ENCODE measurements at places on chromosomes 4 and X.

DNA sequence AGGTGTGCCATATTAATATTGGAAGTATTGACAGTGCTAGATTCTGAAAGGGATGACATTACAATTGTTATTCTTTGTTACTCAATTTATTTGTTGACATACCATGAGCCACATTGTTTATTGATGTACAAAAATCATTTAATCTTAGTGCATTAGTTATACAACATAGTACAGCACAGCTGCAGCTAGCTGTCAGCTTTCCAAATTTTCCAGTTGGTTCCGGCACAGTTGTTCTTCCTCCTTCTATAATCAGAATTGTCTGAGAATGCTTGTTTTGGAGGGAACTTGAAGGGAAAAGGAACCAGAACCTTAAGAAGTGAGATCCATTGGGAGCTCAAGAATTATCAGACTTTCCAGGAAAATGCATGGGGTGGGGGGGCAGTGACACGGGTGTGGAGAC lies 281.4 kb downstream of the ZIC3 start:
- DNase-seq = no peak

- DNase-seq = no peak
Observed at GRCh38 chr4:161376275-161376674, 787.5 kb downstream of the FSTL5 start.

DNA sequence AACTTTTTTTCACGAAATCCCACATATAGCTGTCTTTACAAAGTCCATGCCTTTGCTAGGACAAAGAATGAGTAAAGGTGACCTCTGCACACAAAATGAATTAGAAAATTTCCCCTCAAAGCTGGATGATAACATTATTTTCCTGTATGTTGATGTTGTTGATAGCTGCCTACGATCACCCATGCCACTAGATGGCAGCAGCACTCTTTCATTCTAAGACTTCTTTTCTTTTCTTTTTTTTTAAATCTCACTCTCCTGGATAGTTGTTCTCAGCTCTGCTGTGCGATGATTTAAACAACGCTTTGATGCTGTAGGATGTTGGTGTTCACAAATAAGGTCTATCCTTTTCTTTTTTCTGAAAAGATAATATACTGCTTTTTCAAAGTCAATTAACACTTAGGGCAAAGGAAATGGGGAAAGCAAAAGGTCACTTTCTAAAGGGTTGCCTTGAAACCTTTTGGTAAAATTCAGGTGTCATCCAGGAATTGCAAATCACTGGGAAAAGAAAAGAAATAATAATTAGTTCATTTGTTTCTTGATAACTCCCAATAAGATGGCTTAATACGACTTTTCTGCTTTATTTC lies 266.8 kb downstream of the C4orf33 start:
- peak; percentile 78 for DNase-seq

DNA sequence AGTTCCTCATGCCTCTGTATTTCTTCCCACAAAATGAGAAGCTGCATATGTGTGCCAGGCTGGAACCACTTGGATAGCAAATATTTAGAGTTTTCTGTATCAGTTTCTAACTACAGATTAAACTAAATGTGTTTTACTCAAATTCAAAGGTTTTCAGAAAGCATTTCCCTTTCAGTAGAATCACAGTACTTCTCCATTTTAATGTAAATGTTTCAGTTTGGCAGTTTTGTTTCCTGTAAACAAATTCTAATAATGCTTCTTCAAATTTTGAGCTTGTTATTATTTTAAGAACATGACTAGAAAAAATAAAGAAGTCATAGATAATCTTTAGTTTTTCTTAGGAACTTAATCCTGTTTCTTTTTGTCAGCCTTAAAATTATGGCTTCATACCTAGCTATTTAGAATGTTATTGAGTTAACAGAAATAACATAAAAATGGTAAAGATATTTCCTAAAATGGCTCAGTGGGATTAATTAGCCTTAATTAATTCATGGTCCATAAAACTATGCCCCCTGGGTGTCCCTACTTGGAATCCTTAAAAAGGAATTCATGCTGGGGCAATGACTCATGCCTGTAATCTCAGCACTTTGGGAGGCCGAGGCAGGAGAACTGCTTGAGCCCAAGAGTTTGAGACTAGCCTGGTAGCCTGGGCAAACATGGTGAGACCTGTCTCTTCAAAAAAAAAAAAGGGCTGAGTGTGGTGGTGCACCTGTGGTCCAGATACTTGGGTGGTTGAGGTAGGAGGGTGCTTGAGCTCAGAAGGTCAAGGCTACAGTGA lies 83.8 kb upstream of the GPR34 start:
- DNase-seq = no peak

DNA sequence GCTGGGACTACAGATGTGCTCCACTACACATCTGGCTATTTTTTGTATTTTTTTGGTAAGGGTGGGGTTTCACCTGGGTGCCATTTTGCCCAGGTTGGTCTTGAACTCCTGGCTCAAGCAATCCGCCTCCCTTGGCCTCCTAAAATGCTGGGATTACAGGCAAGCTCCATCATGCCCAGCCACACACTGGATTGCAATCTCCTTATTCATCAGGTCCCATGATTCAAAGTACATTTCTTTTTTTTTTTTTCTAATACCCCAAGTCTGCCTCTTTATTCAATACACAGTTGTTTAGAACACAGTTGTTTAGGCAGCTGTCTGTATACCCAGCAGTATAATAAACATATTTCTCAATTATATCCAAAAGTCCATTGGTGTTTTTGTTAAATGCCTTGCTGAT lies 130.3 kb upstream of the ARSJ start:
- no peak for DNase-seq

GRCh38 chrX:133335027-133335426 lies 80.3 kb downstream of the GPC4 start:
- DNase-seq = peak; percentile 23

GRCh38 chr4:61714387-61714911 lies 514.3 kb downstream of the ADGRL3 start:
- DNase-seq = no peak

DNA sequence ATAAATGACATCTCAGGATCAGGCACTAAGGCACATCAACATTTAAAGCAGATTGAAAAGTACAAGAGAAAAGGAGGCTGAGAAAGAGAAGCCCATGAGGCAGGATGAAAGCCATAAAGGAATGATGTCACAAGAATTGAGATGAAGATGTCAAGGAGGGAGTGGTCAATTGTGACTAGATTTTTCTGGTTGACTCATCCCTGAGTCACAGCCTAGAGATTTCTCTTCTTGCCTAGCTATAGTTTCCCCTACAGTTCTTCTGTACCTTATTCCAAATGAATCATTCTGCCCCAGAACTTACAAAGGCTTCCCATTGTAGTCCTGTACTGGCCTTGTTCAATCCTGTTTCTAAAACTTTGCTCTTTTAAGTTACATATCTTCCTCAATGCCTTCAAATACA lies 3.4 kb upstream of the USP53 start:
- DNase-seq = no peak

Data from lung microvascular endothelial cell (primary cell).